ENCODE measurements at places on chromosomes 1 and 21.
A peak's percentile ranks its signal among the peaks of the same experiment; 100 is the strongest.

DNA sequence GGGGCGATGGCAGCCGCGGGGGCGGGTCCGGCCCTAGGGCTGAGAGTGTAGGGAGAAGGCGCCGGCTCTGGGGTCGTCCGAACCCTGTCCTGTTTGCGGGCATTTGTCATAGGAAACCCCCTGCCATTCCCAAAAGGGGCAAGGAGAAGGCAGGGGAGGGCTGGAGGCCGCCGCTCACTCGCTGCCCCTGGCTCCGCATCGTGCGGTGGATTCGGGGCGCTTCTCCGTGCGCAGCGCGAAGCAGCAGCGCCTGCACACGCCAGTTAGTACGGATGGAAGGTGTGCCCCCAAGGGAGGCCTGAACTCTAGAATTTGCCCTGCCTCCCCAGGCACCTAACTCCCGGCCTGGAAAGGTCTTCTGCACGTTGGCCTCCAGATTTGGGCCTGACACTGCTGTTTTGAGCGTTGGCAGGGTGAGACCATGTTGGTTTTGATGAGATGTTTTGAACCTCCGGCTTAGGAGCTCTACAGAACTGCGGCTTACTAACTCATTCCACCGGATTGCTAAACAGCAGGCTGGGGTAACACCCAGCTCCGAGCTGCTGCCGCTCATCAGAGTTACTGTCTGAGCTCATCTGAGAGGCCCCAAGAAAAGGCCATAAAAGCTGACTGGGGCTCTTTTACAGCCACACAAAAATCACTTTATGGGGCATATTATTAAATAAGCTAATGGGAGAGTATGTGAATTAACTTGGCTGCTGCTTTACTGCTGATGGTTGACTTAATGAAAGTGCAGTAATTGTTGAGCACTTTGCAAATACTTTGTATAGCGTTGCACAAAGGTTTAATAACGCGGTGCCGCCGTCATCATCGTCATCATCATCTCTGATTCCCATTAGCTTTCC, 987 bp downstream of the GPR137B start:
- DNase-seq, result peak; percentile 50

- no peak for DNase-seq
Measured at GRCh38 chr1:174916846-174917245, 82.9 kb upstream of the CACYBP start.

DNA sequence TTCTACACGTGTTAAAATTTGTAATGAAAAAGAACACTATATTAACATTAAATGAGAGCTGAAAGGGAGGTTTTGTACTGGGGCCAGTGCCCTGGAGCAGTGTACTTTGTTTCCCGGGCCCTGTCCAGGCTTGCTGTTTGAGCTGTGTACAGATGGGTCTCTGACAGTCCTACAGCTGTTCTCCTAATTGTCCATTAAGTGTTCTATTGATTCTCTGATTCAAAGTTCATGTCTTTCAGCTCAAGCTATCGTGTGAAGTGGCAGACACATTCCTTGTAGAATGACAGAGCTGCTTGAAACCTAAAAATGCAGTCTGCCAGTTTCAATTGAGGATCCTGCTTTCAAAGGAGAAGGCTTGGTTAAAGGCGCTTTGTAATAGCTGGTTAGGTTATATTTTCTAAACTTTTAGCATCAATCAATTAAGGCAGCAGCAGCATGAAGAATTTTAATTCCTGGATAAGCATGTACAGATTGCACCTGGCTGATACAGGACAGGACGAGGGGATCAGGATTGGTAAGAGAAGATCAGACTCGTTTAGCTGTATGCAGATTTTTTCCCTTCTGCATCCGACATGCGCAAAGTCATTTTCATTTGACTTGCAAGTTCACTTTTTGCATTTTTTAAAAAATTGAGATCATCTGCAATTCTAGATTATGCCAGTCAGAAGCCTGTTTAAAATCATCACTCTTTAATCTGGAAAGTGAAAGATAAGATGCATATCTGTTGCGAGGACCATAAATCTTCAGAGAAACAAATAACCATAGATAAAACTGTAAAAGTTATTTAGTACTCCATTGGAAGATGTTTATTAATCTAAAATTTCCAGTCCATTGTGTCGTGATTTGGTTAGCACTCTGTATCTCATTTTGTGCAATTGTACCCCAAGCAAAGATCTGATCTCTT, 98.5 kb downstream of the ATG4C start:
- no peak for DNase-seq

GRCh38 chr1:100137602-100138001, 4.6 kb downstream of the TRMT13 start:
- DNase-seq, result no peak

- DNase-seq, result no peak
Measured at GRCh38 chr1:244836135-244836521, 670 bp downstream of the COX20 start.

GRCh38 chr1:37650721-37651120, 16.0 kb upstream of the RSPO1 start:
- DNase-seq, result no peak

DNA sequence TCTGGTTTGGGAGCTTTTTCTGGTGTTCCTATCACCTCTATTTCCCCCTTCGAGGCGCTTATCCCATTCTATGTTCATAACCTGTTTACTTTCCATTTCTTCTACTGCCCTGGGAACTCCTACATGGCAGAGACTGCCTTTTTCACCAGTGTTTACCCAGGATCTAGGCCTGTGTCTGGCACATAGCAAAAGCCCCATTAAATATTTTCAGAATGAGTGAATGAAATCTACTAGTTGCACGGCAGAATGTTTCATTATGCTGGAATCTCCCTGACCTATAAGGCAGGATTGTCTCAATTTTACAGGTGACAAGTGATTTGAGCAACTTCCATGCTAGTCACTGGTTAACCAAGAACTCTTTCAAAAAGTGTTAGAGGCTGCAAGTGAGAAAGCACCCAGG, 70.1 kb downstream of the PGM1 start:
- no peak for DNase-seq

DNA sequence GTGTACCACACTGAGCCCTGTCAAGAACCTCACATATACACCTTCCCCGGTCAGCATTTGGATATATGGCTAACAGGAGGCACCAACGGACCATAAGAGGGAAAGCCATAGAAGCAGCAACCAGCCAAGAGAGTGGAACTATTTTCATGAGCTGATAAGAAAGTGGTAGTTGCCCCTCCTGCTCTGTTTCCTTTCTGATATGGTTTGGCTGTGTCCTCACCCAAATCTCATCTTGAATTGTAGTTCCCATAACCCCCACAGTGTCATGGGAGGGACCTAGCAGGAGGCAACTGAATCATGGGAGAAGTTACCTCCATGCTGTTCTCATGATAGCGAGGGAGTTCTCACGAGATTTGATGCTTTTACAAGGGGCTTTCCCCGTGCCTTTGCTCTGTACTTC, 366.1 kb upstream of the DAB1 start:
- no peak for DNase-seq

DNA sequence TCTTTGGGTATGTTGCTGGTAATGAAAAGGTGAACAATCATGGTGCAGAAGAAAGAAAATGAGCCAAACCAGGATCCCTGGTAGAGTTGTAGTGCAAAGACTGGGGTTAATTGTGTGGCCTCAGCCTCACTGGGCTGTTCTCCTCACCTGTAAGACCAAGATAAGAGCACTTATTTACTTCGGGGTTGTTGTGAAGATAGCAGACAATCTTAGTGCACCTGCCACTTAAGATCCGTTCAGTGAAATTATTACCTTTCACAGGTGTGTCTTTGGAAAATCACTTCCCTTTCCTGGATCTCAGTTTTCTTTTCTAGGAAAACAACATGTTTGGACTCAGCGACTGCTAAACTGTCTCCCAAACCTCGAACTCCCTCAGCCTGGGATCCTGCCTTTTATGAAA, 1.3 kb upstream of the FGGY start:
- no peak for DNase-seq

DNA sequence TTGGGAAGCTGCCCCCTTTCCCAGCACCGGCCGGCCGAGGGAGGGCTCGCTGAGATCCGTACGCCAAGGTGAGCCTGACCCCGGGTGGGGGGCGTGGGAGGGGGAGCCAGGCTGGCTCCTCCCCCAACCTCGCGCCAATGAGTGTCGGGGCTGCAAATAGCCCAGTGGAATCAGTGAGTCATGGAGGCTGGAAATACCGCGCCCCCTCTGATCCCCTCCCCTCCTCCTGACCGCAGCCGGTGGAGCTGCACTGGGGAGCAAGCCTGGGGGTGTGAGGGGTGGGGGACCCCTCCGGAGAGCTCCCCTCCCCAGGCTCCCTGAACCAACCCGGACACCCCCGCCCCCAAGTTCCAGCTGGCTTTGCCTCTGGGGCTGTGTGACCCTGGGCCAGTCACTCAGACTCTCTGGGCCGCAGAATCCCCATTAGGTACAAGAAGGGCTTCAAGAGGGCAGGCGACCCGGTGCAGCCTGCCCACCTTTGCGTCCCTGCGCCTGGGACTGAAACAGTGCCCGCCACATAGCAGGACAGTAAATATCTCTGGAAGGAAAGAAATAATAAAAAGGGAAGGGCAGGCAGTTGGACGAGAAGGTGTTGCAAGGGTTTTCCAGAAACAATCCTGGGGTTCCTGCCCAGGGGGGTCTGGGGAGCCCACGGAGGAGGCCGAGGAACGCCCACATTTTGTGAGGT, 4.5 kb downstream of the HSPB7 start:
- DNase-seq, result peak; percentile 32

DNA sequence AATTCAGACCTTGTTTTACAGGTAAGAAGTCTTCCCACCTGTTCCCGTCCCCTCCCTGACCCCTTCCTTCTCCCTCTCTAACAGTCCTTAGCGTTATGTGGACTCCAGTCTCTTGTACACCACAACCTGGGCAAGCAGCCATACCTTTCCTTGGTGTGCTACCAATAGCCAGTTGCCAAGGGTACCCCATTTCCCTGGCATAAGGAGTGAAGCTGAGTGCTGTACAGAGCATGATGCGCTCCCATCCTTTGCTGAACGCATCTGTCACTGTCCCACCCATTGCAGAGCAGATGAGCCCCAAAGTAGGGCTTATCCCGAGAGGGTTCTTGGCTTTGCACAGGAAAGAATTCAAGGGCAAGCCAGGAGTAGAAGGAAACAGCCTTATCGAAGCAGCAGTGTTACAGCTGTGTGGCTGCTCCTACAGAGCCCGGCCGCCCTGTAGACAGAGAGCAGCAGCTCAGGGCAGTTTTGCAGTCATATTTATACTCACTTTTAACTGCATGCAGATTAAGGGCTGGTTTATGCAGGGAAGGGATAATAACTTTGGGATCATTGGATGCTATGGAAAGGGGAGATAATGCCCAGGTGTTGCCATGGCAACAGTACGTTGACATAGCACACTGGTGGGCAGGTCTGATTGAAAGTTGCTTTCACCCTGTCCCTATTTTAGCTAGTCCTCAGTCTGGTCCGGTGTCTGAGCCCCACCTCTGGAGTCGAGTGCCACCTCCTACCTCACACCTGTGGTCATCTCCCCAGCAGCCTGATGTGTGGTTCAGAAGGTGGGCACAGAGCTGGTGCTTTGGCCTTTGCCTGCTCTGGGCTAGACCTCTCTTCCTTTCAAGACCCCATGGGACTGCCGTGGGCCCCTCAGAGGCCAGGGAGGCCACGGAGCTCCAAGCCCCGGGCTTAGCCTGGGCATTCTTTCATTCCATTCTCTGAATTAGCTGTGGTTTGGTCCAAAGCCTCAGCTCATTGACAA, 5.1 kb downstream of the FHAD1 start:
- no peak for DNase-seq

- no peak for DNase-seq
Measured at GRCh38 chr1:246680696-246681130, 43.5 kb upstream of the SCCPDH start.

DNA sequence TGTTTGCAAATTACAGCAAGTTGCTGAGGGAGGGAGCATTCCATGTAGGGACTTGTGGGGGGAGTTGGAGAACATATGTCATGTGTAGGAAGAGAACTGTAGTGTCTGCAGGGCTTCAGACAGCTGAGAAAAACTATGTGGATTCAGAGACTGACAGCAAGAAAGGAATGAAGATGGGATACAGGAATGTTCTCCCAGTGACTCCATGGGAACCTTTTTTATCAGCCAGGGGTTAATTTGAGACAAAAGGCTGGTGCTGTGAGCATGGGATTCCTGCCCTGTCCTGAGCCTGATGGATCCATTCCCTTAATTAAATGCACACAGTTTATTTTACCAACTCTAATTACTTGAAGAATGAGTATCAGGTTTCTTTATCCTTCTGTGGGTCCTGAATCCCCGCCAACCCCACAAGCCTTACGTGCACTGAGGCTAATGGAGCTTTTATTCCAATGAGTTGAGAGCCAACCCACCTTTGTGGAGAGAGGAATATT, 26.5 kb upstream of the PLXNA2 start:
- peak; percentile 27 for DNase-seq

DNA sequence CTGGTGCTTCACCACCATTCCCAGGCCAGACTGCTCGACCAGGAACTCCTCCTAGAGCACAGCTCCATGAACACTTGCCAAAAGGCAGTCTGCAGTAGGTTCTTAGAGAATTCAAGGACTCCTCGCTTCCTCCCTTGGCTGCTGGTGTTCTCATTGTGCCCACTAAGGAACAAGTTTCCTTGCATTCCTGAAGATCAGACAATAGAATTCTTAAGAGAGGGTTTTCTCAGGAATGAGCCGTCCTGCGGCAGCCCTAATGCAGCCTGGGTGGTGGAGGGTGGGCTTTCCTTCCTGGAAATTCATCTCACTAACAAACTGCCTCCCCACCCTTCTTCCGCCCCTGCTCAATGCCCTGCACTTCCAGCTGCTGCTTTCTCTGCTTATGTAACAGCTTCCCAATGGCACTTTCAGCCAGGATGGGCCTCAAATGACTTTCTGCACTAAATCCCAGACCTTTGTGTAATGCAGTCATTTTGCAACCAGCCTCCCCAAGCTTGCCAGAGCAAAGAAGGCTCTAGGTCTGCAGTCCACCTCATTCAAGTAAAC, 287.9 kb downstream of the PLPP3 start:
- no peak for DNase-seq
